ENCODE measurements at places on chromosomes 16 and 17.

DNA sequence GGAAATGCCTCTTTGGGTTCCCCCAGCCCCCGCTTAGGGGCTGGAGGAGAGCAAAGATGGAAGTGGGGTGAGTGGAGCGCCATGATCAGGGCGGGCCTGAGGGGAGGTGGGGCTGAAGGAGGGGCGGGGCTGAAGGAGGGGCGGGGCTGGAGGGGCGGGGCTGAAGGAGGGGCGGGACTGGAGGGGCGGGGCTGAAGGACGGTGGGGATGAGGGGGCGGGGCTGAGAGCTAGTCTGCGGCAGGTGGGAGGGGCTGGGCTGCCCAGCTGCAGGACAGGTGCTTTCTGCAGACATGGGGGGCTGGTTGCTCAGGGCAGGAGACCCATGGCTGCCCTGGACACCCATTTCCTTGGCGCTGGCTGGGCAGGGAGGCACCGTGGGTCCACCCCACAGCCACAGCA, 39.1 kb upstream of the PABPN1L start:
- DNase-seq = peak; percentile 47

GRCh38 chr16:28311913-28312312, 19.6 kb downstream of the SBK1 start:
- DNase-seq = no peak

GRCh38 chr17:36749493-36749892, 148.1 kb downstream of the MRM1 start:
- no peak for DNase-seq

DNA sequence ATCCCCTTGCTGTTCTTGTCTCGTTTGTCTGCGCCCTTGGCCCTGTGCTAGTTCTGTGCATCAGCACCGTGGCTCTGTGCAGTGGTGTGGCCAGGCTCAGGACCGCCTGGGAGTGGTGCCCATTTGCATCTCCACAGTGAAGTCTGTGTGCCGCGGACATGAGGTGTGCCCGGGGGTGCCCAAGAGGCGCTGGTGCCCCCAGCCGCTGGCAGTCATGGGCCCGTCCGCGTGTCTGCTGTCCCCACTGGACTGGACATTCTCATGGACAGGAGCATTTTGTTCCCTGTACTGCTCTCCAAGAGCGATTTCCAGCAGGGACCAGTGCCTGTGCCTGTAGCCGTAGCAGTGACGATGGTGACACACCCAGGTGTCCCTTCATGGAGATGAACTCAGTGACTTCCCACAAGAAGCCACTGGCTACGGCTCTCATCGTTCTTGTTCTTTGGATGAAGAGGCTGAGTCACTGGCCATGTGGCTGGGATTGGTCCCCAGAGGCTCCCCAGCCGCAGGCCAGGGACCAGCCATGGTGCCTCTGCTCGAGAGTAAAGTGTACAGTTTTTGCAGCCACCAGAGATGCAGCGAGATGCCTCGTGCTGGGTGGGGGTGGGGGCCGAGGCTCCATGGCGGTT, 13.0 kb upstream of the MC1R start:
- DNase-seq = peak; percentile 67

DNA sequence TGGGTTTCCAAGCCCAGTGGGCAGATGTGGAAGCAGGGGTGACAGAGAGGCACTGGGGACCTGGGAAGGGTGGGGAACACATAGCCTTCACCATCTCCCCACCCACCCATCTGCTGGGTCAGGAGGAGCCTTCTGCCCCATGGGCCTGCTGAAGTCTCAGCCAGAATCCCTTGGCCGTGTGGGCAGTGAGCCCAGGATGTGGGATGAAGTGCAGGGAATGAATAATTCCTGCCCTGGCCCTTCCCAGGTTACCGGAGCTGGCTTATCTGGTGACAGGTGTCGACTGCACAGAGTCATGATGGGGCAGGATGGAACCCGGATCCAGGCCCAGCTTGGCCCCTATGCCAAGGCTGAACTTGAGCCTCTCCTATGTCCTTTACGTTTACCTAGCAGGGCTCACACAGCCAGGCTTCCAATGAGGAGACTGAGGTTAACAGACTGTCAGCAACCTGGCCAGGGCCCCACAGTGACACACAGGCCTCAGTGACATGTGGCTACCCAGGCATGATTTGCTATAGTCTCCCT, 17.5 kb downstream of the ATP2A3 start:
- DNase-seq = no peak

GRCh38 chr17:63859257-63859656, 14.2 kb downstream of the CSH2 start:
- no peak for DNase-seq

DNA sequence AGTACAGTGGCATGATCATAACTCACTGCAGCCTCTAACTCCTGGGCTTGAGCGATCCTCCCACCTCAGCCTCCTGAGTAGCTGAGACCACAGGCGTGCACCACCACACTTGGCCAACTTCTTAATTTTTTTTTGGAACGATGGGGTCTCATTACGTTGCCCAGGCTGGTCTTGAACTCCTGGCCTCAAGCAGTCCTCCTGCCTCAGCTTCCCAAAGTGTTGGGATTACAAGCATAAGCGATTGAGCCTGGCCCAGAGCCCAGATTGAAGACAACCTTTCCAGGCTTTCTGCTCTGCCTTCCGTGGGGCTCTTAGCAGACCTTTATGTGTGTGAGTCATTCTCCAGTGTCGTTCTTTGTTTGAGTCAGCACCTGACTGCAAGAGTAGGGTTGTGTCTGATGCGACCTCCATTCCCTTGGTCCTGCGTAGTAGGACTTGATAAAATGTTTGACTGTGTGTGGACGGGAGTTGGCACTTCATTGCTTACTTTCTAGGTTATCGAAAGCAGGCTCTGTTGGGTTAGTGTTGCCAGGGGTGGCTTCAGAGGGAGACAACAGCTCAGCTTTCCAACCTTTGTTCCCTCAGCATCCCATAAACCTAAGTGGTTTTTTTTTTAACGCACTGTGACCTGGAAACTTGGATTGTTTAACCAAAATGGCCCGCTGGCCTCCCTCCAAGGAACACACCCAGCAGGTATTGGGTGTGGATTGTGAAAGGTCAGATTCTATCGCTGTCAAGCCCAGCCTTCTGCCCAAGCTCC, 26.4 kb downstream of the EEF2K start:
- no peak for DNase-seq

Measured in NB4 (cell line).